ENCODE measurements at places on chromosomes 13 and 19. TPM values are rescaled to one million over a fixed set of nuclear protein-coding genes. Genes with fewer than 3 reads are reported as not detected.

Gene ZNF784
- total RNA-seq, result 9.0 TPM

Gene THSD1
- 17.9 TPM for total RNA-seq

Gene PSPN
- total RNA-seq, result 0.35 TPM

Gene ZNF85
- 1.3 TPM for total RNA-seq

Gene RINL
- 8.2 TPM for total RNA-seq

Gene CD79A
- not detected for total RNA-seq

DNA sequence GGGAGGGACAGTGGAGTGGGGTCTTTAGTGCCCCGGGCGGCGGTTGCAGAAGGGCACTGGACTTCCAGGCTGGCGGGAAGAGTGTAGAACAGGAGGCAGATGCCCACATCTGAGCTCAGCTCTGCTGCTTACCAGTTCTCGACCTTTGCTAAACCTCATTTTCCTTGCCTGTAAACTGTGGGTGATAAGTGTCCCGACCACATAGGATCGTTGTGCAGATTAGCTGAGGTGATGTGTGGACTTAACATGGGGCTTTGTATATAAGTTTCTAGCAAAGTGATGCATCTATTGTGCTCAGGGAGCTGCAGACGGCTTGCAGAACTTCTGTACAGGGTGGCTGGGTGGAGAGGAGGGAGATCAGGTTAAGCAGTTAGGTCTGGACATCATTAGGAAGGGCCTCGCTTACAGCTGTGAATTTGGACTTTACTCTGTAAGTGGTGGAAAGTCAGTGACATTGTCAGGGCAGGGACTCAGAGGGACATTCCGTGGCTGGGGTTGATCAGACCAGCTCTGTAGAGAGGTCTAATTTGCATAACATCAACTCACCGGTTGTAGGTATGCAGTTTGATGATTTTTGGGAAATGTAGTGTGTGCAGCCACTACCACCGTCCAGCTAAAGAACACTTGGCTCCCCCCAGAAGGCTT, 70.0 kb downstream of the SPATA13 start:
- DNase-seq, result no peak

DNA sequence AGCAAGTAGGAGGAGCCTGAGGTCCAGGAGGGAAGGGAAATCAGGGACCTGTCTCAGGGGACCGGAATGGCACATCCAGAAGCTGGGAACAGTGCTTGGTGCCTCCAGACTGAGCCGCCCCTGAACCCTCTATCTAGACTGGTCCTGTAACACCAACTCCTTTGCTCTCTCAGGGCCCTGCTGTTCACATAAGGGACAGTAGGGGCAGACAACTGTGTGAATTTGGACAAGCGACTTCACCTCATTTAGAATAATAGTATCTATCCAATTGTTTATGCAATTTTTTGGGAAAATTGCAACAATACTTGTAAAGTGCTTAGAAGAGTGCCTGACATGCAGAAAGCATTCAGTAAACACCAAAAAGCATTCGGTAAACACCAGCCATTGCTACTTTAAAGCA, 14.0 kb downstream of the SYMPK start:
- DNase-seq, result no peak

DNA sequence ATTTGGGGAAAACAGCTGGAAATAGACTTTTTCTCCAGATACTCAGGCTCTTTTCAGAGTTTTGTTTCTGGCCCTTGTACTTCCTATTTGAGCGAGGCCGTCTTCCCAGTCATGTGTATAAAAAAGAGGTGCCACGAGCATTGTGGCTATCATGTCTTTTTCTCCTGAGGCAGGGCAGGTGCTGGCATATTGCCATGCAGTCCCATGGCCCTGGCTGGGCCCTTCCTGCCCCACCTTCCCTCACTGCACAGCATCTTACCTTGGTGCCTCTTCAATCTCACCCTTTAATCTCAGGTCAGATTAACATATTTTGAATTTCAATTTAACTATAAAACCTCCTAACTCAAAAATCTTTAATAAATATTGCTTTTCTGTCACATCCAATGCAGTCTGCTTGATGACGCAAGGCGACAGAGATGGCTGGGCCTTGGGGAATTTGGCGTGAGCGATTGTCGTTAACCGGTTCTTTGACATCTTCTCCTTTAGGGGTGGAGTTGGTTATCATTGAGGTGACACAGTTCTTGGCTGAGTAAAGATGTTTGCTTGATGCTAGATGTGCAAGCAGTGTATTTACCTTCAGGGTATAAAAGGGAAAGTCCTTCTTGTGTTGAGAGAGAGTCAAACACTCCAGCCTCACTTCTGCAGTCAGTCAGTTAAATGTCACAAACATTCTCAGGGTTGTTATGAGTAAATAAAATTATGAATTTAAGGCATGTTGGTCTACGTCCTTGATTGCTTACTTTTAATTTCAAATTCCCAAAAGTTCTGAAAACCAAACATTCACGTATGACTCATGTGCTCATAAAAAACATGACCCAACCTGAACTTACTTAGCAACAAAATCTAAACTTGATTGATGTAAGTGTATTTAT, 289.9 kb downstream of the MYO16 start:
- no peak for DNase-seq

DNA sequence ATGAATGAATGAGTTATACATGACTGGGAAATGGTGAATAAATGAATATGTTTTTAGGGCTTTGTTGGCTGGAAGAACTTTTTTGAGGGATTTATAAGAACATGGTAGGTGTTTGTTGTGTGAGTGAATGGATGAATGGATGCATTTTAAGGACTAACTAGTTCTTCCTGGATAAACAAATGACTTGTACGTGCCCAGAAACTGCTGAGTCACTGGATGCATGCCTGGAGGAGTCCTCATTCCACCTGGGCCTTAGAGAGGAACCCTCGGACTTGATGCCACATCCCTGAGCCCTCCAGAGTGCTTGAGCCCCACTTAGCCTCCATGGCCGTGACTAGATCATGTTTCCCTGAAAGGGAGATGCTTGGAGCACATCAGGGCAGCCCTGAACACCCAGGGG, 153.4 kb downstream of the DPF1 start:
- DNase-seq, result peak; percentile 52

DNA sequence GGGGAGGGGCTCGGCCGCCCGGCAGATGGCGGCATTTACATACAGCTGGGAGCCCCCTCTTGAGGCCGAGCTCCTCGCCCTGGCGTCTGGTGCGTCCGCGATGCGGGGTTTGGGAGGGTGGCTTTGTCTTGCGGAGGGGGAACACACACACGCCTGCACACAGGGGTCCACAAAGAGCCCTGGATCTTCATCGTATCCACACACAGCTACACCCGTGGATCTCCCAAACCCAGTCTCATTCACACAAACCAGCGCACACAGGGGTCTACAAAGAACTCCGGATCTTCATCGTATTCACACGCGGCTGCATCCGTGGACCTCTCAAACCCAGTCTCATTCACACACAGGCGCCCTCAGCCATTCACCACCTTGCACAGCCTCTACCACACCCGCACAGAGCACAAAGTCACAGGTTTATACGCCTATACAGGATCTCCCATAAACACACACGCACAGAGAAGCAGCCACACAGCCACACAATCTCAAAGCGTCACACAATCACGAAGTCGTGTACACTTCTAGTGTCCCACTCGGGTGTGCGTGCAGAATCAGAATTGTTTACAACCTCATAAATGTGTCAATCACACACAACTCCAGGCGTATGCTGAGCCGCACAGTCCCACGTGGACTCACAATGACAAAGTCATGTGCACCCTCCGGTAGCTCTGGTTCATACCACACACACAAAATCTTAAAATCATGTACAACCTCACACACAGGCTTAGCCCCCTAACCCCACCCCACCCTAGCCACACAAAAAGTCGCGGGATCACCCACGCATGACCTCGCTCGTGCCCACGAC, 550 bp upstream of the DLL3 start:
- peak; percentile 34 for DNase-seq

GRCh38 chr19:28495046-28495445, 717.9 kb downstream of the UQCRFS1 start:
- no peak for DNase-seq

GRCh38 chr19:17156947-17157302, 58.2 kb upstream of the USE1 start:
- DNase-seq, result no peak

- DNase-seq, result no peak
Measured at GRCh38 chr19:8174706-8175105, 25.3 kb upstream of the FBN3 start.

DNA sequence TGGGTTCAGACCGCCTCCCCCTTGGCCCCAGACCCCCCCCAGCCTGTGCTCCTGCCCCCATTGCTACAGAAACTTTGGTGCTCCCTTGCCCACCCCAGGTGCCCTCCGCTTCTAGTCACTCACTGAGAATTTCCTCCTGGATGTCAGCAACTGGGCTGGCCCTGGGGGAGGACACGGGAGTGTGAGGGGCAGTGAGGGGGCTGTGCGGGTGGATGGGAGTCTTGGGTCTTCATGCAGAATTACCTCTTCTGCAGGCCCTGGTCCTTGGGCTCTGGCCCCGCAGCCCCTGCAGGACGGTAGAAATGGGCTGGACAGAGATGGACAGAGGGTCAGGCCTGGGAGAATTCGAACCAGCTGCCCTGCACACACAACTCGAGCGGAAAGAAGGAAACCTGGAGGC, 4.8 kb downstream of the LILRB5 start:
- no peak for DNase-seq
